Central memory CD4-positive, alpha-beta T cell (primary cell): ENCODE measurements at places on chromosomes 3 and 15.

GRCh38 chr3:22265403-22265802, 514.4 kb upstream of the ZNF385D start:
- no peak for DNase-seq

- no peak for DNase-seq
Measured at GRCh38 chr15:63225381-63225780, 36.0 kb downstream of the RAB8B start.

DNA sequence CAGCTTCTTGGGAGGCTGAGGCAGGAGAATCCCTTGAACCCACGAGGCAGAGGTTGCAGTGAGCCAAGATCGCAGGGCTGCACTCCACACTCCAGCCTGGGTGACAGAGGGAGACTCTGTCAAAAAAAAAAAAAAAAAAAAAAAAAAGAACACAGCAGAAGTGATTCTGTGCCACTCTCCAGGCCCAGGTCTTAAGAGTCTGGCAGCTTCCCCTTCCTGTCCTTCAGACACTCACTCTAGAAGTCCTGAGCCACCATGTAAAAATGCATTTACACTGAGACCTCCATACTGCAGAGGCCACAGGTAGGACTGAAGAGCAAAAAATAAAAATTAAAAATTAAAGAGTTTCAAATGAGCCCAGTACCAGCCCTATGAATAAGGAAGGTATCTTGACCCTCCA, 11.8 kb upstream of the CDV3 start:
- no peak for DNase-seq

DNA sequence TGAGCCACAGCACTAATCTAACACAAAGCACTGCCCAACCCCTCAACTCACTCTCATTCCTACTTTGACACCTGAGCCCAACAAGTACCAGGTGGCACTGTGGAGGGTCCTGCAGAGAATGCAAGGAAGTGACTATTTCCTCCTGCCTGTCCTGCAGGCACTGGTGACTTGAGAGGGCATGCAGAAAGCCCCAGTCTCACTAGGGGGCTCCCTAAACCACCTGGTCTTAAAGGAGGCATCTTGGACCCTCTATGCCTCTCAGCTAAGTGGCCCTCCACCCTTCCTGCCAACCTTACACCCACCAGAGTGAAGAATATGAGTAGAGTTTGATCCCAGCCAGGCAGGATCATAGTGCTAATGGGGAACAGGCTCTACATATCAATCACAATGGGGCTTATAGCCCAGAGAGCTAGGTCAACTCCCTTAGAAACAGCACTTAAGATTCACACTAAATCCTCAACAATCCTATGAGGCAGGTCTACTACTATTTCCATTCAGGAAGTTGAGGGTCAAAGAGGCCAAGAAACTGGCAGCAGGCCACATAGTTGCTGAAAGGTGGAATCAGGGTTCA, 15.2 kb downstream of the TRAIP start:
- DNase-seq: no peak

DNA sequence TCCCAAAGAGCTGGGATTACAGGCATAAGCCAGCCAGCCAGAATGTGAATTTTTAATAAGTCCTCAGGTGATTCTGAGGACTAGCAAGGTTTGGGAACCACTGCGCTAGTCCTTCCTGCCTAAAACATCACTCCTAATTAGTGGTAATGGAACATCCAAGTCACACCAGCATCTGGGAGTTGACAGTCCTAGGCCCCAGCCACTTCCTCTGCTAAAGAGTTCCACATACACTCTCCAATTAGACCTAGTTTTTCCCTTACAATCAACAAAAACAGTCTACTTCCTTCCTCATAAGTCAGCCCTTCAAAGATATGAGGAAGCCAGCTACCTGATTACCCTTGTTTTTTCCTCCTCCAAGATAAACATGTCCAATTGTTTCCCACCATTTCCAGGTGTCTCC, 78.1 kb downstream of the OXNAD1 start:
- no peak for DNase-seq

GRCh38 chr15:32743411-32744140, 25.8 kb downstream of the GREM1 start:
- DNase-seq: no peak

- DNase-seq: no peak
Measured at GRCh38 chr15:40330368-40330836, 6.9 kb downstream of the INAFM2 start.

GRCh38 chr3:161273589-161274218, 52.6 kb downstream of the NMD3 start:
- peak; percentile 36 for DNase-seq

GRCh38 chr3:150603153-150603979, at the start of gene SELENOT:
TSS of gene SELENOT (plus strand) at chr3:150603321. CDS start at chr3:150603363, 42 bp downstream.
- DNase-seq: peak; percentile 95

DNA sequence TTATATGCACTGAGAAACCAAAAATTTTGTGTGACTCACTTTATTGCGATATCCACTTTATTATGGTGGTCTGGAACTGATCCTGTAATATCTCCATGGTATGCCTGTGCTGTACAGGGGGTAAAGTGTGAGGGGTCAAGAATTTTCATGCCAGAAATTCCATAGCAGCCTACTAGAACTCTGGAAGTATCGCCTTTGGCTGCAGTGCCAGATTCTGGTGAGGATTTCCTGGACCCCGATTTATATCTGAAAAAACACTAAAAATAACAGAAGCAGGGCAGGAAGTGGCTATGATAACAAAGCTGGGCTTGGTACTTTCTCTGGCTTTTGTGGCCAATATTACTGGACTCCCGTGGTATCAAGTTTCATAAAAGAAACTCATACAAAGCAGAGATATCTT, 36.4 kb downstream of the CCDC80 start:
- DNase-seq: no peak

DNA sequence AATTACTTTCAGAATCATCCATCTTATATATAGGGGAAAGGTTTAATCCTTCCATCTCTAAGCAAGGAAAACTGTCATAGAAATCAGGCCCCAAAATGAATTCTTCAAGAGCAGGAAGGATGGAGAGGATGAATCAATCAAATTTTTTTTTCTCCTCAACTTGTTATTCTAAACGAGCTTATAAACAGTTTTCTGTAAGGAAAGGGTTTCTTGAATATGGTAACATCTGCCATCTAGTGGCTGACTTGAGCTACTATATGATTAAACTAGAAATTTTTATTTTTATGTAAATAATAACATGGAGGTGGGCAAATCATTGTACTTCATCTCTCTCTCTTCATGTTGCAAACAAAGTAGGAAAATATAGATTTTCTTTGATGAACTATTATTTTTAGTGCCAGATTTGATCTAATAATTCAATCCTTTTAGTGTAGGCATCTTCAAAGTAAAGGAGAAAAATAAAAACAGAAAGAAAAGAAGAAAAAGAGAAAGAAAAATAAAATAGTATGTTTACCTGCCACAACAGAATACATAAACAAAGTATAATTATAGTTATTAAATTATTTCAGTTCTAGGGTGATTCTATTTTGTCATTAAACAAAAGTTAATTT, 146.6 kb downstream of the SERPINI1 start:
- peak; percentile 23 for DNase-seq

GRCh38 chr3:177306252-177306651, 109.0 kb upstream of the TBL1XR1 start:
- DNase-seq: no peak

DNA sequence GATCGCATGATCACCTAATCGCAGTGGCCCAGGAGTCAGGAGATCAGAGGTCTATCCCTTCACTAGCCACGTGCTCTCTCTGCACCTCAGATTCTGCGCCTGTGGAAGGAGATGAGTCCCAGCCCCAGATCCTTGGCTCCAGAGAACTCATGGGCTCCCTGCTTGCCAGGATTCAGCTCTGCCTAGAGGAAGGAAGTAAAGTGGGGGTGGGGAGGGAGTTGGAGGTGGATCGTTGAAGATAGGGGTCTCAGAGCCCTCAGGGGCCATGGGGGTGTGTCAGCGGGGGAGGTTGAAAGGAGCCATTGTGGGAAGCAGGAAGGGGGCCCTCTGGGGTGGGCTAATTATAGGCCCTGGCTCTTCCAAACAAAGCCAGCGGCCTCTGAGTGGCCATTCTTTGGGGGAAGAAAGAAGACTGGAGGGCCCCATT, 11.3 kb upstream of the STRA6 start:
- DNase-seq: no peak

- DNase-seq: no peak
Measured at GRCh38 chr15:40693904-40694687, 878 bp upstream of the RAD51 start.

DNA sequence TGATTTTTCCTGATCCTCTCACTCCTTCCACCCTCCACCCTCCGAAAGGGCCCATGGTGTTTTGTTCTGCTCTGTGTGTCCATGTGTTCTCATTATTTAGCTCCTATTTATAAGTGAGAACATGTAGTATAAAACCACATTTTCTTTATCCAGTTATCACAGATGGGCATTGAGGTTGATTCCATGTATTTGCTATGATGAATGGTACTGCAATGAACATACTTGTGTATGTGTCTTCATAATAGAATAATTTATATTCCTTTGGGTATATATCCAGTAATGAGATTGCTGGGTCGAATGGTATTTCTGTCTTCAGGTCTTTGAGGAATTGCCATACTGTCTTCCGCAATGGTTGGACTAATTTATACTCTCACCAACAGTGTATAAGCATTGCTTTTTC, 126.0 kb downstream of the IMPG2 start:
- DNase-seq: no peak

DNA sequence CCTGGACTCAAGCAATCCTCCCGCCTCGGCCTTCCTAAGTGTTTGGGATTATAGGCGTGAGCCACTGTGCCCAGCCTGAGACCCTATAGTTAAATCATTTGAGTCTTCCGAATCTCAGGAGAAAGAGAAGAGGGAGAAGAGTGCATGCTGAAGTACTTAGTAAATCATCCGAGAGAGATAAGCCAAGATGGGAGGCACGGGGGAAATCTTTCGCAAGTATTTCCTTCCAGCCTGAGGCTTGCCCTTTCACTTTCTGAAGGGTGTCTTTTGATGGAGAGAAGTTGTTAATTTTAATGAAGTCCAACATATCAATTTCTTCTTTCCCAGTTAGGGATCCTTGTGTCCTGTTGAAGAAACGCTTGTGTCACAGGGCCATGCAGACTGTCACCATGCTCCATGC, 97.1 kb upstream of the SLC6A6 start:
- DNase-seq: no peak

GRCh38 chr15:38818157-38818790, 253.7 kb upstream of the RASGRP1 start:
- no peak for DNase-seq

- no peak for DNase-seq
Measured at GRCh38 chr3:168275662-168276061, 179.9 kb upstream of the GOLIM4 start.

DNA sequence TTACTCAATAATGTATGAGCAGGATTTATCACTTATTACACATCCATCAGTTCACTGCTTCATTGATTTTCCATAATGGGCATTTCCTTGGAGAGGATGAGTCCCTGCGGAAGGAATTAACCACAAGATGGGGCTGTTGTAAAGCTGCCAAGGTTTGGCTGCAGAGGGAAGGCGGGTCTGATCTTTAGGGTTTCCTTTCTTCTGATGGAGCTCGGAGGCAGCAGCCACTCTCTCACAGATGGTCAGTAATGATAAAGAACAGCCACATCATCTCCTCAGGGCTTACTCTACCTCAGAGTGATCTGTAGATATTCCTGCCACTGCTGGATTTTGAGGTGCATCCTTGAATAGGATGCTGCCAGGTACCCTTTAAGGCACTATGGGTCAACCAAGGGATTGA, 115.2 kb downstream of the USP13 start:
- DNase-seq: no peak

GRCh38 chr3:164608554-164609276, 469.6 kb downstream of the SI start:
- no peak for DNase-seq

- DNase-seq: no peak
Measured at GRCh38 chr15:40340740-40341400, at the start of gene CCDC9B. TSS of gene CCDC9B (minus strand) at chr15:40340939. CDS start at chr15:40340819, 120 bp downstream.

GRCh38 chr3:125212091-125212508, 448 bp downstream of the SLC12A8 start:
- DNase-seq: no peak

- no peak for DNase-seq
Measured at GRCh38 chr3:4885316-4885715, 93.9 kb upstream of the BHLHE40 start.

GRCh38 chr3:141012571-141012970, 38.6 kb upstream of the SPSB4 start:
- no peak for DNase-seq

DNA sequence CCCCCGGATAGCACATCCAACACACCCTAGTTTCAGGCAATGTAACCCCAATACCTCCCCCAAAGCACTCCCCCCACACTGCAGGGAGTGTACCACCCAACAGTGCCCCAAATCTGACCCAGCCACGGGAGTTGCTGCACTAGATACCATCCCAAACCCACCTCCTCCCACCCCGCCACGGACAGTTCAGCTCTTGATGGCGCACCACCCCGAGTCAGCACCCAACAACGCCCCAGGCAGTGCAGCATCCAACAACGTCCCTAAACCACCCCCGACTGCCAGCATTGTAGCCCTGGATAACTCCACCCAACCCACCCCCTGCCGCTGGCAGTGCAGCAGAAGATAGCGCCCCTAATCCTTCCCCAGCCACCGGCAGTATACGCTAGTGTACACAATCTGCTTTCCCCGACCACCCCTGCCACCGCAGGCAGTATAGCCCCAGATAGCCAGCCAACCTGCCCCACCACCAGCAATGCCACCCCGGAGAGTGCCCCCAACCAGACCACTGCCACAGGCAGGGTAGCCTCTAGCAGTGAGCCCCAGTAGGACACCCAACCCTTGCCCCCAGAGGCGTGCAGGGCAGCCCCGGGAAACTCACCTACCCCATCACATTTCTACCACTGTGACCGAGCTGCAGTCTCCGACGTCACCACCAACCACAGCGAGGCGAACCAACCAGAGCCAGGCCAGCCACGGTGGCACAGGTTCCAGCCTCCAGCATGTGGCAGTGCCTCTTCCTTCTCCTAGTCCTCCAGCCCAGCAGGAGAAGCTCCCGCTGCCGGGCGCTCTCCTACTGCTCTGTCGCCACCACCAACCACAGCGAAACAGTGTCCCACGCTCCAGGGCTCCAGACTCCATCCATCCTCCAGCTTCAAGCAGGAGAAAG, 178.1 kb downstream of the POTEB3 start:
- DNase-seq: no peak

- peak; percentile 48 for DNase-seq
Measured at GRCh38 chr3:39146611-39147591, 6.5 kb downstream of the CSRNP1 start.

GRCh38 chr15:66957431-66957720, 108.0 kb upstream of the SMAD3 start:
- DNase-seq: no peak

DNA sequence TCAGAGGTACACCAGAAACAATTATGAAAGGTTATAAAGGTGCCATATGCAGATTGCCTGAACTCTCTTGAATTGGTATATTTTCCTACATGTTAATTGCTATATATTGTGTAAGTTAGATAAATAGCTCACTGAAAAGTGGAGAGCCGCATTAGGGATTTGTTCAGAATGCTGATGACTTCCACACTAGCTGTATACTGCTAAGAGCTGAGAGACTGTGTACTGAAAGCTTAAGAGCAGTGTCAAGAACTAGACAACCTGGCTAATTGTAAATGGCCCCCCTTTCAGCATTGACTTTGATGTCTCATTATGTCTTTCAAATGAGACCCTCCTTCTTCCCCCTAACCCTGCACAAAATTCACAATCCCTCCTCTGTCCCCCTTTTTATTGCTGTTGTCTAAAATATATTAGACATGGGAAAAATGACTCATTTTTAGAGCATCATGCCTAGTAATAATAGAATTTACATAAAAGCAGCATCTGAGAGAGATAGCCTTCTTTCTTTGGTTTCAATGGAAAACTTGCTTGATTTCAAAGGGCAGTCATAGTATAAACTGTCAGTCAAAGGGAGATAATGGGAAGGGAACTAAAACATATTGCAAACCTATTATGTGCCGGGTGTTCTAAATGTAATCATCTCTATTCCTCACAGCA, 34.7 kb upstream of the GREM1 start:
- DNase-seq: no peak

- DNase-seq: no peak
Measured at GRCh38 chr3:65742914-65743313, 295.8 kb downstream of the MAGI1 start.
